ENCODE measurements at places on chromosomes 6 and 20.

DNA sequence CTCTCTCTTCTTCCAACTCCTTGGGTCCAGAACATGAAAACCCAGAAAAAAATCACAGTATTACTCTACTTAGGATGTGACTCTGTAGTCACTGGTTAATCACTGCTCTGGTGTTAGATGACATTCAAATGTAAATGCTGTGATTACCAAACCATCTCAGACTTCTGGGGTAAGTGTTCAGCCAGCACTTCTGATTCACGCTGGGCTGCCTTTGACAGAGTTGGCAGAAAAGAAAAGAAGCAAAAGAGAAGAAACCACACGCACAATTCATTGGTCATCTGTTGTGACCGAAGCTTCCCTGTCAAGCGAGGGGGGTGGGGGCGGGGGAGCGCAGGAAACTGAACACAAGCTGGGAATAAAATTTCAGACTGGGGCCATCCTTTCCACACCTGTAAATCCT lies 82.7 kb downstream of the PSMG4 start:
- DNase-seq: no peak

DNA sequence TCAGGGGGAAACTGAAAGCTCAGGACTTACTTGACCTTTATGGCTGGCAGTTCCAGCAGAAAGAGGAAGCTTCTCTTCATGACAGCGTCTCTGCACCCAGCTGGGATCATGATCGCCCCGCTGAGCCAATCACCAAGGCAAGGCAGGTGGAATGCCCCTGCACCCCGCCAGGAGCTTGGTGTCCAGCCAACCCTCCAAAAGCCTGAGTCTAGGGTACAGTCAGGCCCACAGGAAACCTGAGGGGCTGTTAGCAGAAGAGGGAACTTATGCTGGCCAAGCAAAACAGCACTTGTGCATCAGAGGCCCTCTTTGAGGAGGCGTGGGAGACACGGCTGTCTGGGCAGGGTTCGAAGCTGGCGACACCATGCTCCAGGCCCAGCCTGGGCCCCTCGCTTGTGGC lies 188.3 kb upstream of the GMDS start:
- DNase-seq: no peak

GRCh38 chr6:52551483-52552277 lies 25.2 kb downstream of the TRAM2 start:
- DNase-seq: no peak

DNA sequence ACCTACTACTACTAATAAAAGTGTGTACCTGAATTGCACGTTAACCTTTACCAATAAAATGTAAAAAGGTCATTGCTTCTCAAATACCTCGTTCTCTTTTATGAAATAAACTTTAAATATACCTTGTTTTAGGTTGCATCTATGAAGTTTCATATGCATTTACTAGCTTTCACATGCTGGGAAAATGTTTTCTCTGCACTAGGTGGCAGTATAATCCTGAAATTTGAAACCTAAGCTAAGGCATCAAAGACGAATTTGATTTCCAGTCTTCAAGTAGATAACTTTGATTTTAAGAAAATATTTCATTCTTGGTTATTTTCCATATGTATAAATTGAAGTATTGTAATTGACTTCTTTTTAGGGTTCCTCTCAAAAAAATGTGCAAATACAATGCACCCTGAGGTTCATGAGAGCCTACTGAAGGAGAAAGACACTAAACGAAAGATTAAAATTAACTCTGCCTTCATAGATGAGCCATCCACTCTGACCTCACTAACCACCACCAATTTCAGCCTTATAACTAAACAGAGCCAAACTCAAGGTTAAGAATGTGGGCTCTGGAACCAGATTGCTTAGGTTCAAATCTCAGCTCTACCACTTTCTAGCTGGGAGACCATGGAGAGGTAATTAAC lies 7.3 kb upstream of the COL9A1 start:
- no peak for DNase-seq

DNA sequence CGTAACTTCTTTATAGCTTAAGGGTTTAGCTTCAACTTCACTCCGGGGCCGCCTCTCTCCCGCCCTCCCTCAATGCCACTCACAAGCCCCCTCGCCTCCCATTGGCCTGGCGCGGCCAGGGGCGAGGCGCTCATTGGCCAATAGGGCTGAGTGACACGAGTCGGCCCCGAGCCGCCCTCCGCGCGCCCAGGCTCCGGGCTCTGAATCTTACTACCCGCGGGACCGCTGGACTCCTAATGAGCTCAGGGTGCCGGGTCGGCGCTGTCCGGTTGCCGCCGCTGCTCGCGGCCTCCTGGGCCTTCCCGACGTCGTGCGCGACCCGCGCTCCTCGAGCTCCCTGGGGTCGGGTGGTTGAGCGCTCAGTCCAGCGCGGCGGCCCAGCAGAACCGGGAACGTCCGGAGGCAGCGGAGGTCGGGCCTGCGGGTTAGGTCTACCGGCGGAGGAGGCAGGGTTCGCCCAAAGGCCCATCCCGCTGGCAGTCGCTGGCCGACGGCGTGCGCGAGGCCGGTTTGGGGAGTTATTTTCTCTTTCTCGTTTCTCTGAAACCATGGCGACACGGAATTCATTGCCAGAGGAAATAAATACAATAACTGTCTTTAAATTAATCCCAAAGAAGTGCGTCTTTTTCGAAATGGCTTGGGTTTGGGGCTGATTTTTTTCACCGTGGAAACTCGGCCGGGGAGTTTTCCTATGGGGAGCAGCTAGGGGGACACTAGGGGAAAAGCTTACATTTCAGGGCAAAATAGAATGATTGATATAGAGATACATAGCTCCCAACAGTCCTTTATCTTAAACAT lies at the start of gene SIM1:
TSS of gene SIM1 (minus strand) at position 19 of the 798 bp plus-strand sequence. CDS start 1,453 bp downstream, outside the sequence.
- DNase-seq: peak; percentile 43

- DNase-seq: no peak
Measured at GRCh38 chr6:20581070-20581469, 46.8 kb downstream of the CDKAL1 start.

- no peak for DNase-seq
Measured at GRCh38 chr20:47535994-47536393, 34.3 kb downstream of the NCOA3 start.

- peak; percentile 9 for DNase-seq
Measured at GRCh38 chr6:2497922-2498623, 252.6 kb downstream of the MYLK4 start.

DNA sequence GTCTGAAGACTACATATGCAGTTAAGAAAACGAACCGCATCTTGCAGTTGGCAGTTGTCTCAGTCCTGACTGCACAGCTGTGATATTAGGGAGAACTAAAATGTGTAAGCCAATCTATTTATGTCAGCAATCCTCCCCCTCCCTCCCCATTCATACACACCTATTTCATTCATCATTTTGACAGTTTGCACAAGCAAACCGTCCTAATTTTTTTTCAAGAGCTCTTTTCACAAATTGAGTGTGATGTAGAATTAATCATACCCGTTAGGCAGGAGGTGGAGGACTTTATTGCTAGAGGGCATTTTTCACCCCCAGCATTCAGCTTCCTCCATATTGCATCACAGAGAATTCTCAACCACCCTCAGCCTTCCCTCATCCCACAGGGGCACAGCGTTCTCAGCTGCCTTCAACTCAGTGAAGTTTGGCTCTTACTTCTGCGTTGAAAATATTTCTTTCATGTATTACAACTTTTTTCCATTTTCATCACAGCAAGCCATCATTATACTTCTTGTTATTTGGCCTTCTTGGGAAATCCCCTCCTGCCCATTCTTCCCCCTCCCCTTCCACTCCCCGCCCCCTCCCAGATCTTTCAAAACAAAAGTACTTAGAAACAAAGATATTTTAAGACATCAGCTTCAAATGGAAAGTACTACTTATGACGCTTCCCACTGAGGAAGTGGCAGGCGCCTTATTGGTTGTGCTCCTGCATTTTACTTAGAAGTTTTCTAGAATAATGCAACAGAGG lies 37.5 kb downstream of the NOX3 start:
- peak; percentile 86 for DNase-seq

DNA sequence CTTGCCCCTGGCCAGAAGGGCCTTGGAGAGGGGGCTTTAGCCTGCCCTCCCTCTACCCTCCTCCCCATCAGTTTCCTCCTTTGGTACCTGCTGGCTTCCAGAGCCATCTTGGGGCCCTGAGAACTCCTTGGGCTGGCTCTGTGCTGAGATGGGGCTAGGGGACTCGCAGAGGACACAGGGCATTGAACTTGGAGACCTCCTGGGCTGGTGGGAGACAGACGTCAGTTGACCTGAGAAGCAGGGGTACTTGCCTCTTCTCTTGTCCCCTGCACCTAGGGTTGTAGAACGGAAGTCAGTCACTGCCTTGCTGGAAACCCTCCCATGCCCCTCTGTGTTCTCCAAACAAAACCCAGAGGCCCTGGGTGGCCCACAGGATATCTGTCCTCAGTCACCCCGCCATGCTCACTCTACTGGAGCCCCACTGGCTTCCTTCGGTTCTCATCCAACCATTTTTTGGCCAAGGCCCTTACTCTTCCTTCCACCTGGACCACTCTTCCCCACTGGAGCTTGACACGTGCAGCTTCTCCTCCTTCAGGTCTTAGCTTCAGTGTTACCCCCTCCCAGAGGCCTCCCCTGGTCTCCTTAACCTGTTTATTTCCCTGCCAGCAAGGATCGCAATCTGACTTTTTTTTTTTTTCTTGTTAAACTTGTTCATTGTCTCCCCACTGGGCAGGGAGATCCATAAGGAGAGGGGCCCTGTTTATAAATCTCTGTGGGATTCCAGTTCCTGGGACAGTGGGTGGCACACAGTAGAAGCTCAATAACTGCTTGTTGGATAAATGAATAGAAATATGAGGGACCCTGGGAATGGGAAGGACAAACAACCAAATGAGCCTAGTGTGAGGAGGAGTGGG lies 971 bp downstream of the RBCK1 start:
- peak; percentile 52 for DNase-seq

GRCh38 chr6:90820436-90820835 lies 233.6 kb upstream of the MAP3K7 start:
- DNase-seq: no peak

DNA sequence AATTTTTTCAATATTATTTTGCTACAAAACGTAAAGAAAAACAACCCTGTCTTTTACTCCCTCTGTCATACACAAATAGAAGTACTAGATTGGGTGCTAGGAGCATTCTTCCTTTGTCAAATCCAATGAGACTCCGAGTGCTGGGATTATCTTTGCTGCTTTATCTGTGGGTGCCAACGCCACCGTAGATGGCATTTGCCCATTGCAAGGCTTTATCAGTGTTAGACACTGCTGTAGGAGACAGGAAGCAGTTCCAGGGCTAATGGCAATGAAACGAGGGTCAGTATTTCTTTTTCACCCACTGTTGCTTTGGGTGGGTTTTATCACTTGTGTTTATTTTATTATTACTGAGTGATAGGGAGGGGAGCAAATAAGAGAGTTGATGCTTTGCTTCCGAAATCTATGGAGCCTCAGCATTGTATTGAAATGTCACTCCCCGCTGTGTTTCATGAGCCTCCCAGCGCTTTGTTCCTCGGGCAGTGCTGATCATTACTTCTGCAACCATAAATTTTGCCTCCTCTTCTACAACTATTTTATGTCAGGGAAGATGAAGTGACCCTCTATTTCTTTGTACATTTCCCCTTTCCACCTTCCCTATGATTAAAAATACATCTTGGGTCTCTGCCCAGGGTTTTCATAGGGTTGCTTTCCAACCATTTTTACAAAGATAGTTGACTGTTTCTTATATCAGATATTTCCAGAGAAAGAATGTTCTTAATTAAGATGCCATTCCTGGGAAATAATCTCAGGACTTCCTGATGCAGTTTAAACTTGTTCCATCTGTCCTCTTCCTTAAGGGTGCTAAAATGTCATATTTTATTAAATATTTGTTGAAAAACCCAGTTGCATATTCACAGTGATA lies 86.7 kb upstream of the LAMP5 start:
- no peak for DNase-seq

DNA sequence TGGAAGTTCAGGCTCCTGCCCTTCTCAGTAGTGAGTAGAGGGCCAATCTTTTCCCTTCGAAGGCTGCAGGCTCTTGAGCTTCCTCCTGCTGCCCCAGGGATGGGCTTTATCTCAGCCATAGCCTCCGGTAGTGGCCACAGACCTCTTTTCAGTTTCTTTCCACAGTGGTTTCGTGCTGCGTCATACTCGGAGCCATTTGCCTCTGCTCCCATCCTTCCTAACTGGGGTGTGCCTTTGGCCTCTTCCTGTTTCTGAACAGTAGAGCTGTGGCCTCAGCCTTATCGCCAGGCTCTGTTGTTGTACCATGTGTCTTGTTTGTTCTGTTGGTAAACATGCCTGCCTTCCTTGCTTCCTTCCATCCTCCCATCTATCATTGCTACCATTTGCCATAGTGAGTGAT lies 54.1 kb downstream of the TULP4 start:
- no peak for DNase-seq

GRCh38 chr6:105038259-105038658 lies 81.4 kb downstream of the LIN28B start:
- no peak for DNase-seq

DNA sequence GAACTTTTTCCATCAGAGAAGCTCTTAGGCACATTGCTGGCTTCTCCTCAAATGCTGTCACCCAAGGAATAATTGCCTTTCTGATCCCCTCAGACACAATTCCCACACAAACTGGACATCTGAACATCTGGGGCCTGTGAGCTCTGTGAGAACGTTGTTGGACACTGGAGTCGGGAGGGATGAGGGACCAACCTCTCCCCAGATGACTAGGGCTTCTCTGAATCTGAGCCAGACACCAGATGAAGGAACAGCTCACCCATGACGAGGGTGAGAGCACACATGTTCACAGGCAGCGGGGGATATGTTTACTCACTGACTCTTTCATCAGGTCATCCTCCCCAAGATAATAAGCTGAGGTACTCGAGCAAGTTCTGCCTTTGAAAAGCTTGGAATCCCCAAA lies 283.9 kb upstream of the SUPT3H start:
- no peak for DNase-seq

DNA sequence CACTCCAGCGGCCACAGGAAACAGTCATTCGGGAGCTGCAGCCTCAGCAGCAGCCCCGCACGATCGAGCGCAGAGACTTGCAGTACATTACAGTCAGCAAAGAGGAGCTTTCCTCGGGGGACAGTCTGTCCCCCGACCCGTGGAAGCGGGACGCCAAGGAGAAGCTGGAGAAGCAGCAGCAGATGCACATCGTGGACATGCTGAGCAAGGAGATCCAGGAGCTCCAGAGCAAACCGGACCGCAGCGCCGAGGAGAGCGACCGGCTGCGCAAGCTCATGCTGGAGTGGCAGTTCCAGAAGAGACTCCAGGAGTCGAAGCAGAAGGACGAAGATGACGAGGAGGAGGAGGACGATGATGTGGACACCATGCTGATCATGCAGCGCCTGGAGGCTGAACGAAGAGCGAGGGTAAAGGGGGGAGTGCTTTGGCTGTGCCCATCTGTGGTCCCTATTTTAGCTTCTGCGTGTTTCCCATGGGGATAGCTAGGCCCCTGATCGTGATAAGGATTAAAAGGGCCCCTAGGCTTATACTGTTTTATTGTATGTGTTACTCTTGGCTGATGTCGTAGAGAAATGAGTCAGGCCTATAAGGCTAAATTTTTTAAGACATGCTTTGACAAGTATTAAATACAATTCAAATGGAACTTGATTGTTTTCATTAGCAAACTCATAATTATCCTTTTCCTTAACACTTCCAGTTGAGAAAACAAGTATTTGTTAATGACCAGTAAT lies 45.5 kb upstream of the KIF25 start:
- DNase-seq: no peak

All from activated CD4-positive, alpha-beta T cell treated with anti-CD3 and anti-CD28 coated beads for 36 hours (primary cell).